Islet precursor cell (in vitro differentiated cells): ENCODE measurements at places on chromosomes 6 and 20.

- DNase-seq, result no peak
Measured at GRCh38 chr6:134921276-134921675, 28.6 kb downstream of the ALDH8A1 start.

DNA sequence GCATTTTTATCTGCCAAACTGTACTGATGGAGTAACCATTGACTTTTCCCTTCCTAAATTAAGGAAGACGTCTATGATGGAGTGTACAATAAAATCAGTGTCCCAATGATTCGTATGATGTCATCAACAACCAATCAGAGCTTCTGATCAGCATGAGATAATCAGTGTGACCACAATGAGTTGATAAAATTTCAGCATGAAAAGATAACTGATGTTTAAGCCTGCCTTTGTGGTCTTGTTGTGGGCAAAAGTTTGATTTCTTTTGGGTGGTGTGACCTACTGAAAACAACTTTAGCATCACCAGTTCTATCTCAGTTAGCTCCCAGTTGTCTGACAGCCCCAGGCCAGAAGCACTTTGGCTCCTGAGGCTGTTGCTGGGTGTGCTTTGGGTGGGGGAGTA, 3.3 kb downstream of the PCIF1 start:
- DNase-seq, result no peak

- DNase-seq, result no peak
Measured at GRCh38 chr6:11418290-11418905, 119.2 kb upstream of the TMEM170B start.

GRCh38 chr20:20781029-20781428, 68.6 kb upstream of the RALGAPA2 start:
- DNase-seq, result no peak

GRCh38 chr6:134152767-134153485, 100.5 kb upstream of the SLC2A12 start:
- DNase-seq, result no peak

DNA sequence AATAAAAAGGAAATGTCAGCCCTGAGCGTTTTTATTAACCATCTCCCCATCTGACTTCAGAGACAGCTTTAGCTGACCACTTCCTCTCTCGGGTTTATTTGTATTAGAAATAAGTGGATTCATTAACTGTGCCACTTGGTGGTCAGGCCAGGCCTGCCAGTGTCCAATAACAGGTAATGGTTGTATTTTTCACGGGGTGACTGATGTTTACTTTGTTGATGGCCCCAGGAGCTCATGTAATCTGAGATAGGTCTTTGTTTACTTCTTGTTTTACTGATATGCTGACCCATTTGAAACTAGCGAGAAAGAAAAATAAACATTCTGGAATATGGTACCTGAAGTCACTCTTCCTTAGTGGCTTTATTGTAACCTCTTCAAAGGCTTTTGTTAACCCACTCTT, 504.3 kb upstream of the SLC35B3 start:
- peak; percentile 60 for DNase-seq

GRCh38 chr6:133128191-133128590, 113.0 kb upstream of the EYA4 start:
- DNase-seq, result peak; percentile 64

DNA sequence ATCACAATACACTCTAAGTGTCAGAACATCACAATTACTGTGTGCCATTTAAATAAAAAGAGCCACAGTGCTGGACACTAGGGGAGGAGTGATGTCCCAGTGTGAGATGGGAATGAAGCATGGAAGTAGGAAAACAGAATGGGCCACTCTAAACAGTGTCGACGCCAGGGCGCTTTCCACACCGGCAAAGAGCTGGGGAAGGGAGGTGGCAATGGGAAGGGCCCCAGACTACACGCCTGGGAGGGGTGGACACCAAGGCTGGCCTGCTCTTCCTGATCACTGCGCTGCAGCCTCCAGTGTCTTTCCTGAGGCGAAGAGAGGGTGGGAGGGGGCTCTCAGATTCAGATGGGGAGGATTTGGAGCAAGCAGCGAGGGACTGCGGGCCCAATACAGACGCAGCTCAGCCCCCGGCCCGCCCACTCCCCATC, 75.9 kb downstream of the ERMARD start:
- no peak for DNase-seq

- no peak for DNase-seq
Measured at GRCh38 chr6:124887872-124888580, 74.2 kb upstream of the RNF217 start.

GRCh38 chr6:170224694-170225660, 65.9 kb downstream of the DLL1 start:
- DNase-seq, result peak; percentile 95

DNA sequence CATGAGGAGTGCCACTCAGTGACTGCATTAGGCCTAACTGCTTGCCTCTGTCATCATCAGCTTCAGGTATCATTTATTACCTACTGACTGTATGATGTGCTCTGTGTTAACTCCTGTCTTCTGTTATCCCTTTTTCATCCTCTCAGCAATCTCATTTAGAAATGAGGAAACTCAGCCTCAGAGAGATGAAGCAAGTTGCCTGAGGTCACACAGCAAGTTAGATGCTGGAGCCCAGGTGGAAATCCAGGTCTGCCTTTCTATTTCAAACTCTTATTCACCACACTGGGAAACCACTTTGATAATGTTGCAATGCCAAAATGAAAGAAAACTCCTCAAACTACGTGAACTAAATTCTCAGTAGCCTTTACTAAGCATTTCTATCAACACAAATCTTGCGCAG, 1.3 kb downstream of the FERMT1 start:
- no peak for DNase-seq

- DNase-seq, result no peak
Measured at GRCh38 chr6:47098570-47098993, 56.5 kb upstream of the ADGRF1 start.

GRCh38 chr6:88535306-88535705, 369.2 kb upstream of the CNR1 start:
- DNase-seq, result no peak

DNA sequence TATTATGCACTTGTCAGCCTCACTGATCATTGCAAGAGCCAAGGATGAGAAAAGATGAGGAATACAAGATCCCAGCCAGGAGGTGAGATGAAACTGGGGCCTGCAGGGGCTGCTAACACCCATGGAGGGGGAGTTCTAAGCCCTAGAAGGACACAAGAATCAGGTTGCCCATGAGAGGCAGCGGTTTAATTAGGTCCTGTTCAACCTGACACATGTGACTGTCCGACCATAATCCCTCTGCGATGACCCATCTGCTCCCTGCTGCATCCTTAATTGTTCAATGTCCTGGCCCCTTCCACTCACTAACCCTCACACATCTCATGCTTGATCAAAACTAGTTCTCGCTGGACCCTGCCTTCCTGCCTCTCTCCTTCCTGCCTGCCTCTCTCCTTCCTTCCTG, 52.2 kb upstream of the NNAT start:
- no peak for DNase-seq

GRCh38 chr6:70411542-70412251, 1.6 kb upstream of the FAM135A start:
- DNase-seq, result no peak

- no peak for DNase-seq
Measured at GRCh38 chr6:113405326-113406047, 451.7 kb upstream of the MARCKS start.

DNA sequence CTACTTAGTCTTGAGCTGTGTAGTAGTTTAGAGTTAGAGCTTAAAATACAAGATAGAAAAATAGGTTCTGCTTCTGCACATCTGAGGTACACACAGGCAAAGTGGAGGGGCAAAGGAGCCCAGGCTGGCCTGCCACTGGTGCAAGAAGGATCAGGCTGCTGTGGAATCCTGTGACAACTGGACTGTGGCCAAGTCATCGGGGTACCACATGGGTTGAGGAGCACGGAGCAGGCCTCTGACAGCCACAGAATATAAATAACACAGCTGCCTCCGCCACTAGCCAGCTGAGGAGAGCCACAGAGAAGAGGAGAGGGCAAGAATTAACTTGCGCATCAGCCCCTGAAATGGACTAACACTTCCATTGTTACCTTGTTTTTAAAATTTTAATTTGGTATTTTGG, 206.0 kb upstream of the MARCKS start:
- no peak for DNase-seq

GRCh38 chr6:157595768-157596167, 214.8 kb downstream of the ZDHHC14 start:
- DNase-seq, result peak; percentile 31

- DNase-seq, result no peak
Measured at GRCh38 chr6:157683707-157684106, 139.3 kb upstream of the SNX9 start.

DNA sequence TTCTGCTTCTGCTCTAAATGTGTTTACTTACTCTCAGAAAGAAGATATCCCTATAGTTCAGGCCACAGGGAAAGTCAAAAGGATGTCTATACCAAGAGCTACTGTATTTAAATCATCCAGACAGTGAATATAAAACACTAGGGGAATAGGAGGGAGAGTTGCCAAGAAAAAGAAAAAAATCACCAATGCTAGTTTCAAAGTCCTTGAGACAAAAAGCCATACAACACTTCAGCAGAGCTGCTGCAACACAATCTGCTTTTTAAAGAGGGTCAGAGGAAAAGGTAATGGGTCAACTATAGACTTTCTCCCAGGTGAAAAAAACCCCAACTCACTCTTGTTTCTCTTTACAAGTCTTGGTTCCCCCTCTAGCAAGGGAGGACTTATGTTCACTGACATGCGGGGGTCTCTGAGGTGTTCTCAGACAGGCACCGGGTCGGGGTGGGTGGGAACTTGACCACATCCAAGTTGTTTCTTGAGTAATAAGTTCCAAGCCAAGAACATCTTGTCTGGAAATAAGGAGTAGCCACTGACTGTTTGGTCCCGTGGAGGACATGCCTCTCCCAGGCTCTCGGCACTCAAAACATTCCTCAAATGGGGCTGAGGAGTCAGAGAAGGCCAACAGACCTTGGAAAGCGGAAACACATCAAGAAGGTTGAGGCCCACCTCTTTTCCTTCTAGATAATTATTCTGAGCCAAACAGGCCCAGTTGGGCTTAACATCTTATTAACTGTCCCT, 47.7 kb downstream of the GJA10 start:
- DNase-seq, result peak; percentile 40

GRCh38 chr20:37990571-37991151, 42.6 kb downstream of the TTI1 start:
- no peak for DNase-seq

- no peak for DNase-seq
Measured at GRCh38 chr6:122184401-122184827, 215.0 kb upstream of the HSF2 start.

DNA sequence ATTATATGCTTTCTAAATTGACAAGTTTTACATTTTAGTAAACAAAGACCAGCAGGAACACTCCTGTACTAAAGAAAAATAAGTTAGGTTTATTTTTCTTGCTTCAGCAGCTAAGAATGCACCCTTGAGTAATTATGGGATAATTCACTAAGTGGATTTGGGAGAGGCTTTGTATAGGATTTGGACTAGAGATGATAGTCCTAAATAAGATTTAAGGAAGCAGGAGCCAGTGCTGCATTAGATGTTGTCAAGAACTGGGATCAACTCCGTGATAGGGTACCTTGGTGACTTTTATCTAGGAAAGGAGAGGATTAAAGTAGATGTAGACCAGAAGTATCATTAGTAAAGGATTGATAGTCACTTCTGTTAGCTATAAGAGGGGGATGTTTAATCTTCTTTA, 4.1 kb upstream of the C6orf141 start:
- no peak for DNase-seq

- no peak for DNase-seq
Measured at GRCh38 chr6:139591075-139591865, 216.8 kb upstream of the CITED2 start.

DNA sequence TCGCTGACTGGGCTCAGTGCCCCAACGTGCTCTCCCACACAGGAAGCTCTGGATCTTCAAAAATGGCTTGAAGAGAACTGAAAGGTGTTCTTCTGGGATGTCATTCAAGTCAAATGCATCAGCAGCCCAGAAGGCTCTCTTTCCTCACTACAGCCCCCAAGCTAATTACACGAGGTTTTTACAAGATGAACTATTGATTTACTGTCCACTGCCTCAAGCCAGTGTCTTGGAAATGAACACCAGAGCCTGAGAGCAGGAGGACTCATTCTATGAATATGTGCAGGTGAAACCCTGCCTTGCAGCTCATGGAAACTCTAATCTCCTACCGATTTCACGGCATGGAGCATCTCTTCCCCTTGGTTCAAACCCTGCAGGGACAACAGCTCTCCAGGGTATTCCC, 98.9 kb upstream of the CST7 start:
- DNase-seq, result no peak

DNA sequence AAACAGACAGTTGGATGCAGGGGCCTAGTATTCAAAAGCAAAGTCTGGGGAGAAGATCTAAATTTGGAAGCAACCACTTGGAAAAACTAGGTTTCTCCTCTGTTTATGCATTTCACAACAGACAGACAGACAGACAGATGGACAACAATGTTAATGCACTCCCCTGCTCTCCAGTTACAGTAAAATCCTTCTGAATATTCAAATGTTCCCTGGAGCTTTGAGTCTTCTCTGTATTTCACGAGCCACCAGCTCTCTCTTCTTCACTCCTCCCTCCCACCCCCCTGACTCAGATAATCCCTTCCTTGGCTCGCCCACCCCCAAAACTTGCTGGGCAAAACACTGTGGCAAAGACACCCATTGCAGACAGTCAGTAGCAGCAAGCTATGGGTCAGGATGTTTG, 129.3 kb upstream of the TOP1 start:
- DNase-seq, result peak; percentile 10

DNA sequence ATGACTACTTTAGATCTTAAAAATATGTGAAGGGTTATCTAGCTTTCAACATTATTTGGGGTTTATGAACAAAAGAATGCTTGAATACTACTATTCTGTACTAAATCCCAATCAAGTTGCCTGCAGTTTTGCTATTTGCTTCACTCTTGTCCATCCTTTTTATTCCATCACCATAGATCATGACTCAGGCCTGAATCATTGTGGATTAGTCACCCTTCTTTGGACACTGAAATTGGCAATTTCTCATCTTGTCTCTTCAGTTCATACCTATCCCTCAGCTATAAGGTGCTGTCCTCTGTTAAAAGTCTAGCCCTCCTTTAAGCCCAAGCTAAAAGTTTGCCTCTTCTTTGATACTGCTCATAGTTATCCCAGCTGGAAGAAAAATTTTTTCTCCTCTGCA, 199.1 kb downstream of the CENPW start:
- no peak for DNase-seq

- no peak for DNase-seq
Measured at GRCh38 chr6:28401172-28401571, 1.6 kb upstream of the ZSCAN12 start.

GRCh38 chr6:131255434-131255833, 120.2 kb downstream of the AKAP7 start:
- no peak for DNase-seq

- no peak for DNase-seq
Measured at GRCh38 chr20:40630713-40631112, 58.3 kb downstream of the MAFB start.

GRCh38 chr6:97427648-97428047, 144.6 kb upstream of the MMS22L start:
- no peak for DNase-seq

GRCh38 chr20:62616728-62617621, 25.3 kb upstream of the SLCO4A1 start:
- peak; percentile 90 for DNase-seq

DNA sequence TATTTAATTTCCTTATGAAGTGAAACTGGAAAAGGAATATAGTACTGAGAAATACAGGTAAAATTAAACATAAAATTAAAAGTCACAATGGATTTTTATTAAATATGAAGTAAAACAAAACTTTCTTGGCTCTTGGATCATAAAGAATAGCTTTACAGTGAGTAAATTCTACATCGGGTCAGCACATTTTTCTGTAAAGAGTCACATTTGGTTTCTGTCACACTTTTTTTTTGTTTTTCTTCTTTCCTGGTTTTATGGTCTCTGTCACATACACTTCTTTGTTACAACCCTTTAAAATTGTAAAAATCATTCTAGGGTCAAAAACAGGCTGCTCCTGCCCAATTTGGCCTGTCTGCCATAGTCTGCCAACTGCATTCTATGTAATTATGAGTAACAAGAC, 254.4 kb upstream of the POU3F2 start:
- no peak for DNase-seq
